GM23248 (cell line): ENCODE measurements at places on chromosomes 4 and X. TPM values are rescaled to one million over a fixed set of nuclear protein-coding genes. Genes with fewer than 3 reads are reported as not detected.

Gene FRG2
- 0.14 TPM in 1 of 2 replicates, not detected in the other for polyA plus RNA-seq

Gene USP26
- not detected in 2 replicates for polyA plus RNA-seq

Gene MAML3
- 0.61 and 0.96 TPM in 2 replicates for polyA plus RNA-seq

Gene SLC38A5
- polyA plus RNA-seq, result 31.5 and 32.4 TPM in 2 replicates

Gene FAM47E
- not detected in 2 replicates for polyA plus RNA-seq

Gene GPRASP3
- polyA plus RNA-seq, result 2.6 and 2.7 TPM in 2 replicates

DNA sequence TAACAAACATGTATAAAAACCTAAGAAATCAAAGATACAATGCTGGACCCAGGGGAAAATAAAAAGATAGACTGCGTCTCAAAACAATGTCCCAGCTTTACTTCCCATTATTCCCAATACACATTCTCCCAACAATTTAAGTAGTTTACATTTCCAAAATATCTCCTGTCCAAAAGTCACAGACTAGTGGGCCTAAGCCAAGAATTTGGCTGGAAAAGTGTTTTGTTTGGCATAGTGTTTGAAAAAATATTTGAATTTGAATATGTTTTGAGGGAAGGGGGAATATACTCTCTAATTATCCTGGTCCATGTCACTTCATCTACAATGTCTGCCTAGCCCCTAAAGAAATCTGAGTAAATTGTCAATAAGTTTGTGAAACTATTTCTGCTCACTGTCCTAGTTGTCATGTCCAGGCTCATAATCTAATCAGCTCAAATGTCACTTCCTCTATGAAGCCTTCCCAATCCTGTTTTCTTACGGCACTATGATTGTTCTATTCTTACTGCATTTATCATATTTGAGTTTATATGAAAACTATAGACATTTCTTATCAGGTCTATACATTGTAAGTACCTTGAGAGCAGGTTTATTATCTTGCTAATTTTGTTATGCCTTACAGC lies 74.4 kb downstream of the SEC24D start:
- H3K27ac ChIP-seq, result no peak overlapping the region
- H3K27me3 ChIP-seq, result no peaks in the 10 kb centered on the region
- DNase-seq, result no peak
- peaks cover 70% of the 10 kb centered on the region for H3K36me3 ChIP-seq
- peaks cover 78% of the 10 kb centered on the region for H3K4me1 ChIP-seq
- H3K4me3 ChIP-seq, result no peak overlapping the region

DNA sequence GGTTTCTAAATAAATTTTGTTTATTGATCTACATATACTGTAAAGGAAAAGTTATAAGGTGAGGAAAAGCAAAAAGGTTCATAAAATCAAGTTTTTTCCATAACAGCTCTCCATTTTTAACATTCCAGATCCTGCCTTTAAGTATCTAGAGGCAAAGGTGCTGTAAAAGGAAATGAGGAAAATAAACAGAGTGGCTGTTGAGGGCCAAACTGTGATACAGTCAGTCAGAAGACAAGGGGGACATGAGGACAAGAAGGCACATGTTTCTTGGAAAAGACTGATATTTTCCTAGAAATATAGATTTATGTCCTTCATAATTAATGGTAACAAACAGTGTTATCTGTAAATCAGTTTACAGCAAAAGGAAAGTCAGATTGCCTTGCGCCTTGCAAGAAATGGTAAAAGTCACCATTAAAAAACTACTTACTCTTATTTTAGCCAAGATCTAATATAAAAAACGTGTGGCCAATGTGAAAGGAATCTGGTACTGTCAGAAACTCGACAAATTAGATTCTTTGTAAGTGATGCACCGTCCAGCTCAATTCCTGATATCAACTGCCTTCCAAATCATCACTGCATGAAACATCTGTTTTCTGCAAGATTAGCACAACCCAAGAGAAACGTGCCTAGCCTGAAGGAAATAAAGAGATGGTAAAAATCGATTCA lies 34.0 kb upstream of the VEGFD start:
- no peaks in the 10 kb centered on the region for H3K36me3 ChIP-seq
- DNase-seq, result peak; percentile 65
- H3K4me3 ChIP-seq, result no peak overlapping the region
- no peaks in the 10 kb centered on the region for H3K27me3 ChIP-seq
- H3K4me1 ChIP-seq, result peaks cover 8% of the 10 kb centered on the region; the same call in 1 of the 2 replicates
- H3K27ac ChIP-seq, result 0 out of 2 replicates have a peak overlapping the region, but pooled peaks have one; percentile 1

DNA sequence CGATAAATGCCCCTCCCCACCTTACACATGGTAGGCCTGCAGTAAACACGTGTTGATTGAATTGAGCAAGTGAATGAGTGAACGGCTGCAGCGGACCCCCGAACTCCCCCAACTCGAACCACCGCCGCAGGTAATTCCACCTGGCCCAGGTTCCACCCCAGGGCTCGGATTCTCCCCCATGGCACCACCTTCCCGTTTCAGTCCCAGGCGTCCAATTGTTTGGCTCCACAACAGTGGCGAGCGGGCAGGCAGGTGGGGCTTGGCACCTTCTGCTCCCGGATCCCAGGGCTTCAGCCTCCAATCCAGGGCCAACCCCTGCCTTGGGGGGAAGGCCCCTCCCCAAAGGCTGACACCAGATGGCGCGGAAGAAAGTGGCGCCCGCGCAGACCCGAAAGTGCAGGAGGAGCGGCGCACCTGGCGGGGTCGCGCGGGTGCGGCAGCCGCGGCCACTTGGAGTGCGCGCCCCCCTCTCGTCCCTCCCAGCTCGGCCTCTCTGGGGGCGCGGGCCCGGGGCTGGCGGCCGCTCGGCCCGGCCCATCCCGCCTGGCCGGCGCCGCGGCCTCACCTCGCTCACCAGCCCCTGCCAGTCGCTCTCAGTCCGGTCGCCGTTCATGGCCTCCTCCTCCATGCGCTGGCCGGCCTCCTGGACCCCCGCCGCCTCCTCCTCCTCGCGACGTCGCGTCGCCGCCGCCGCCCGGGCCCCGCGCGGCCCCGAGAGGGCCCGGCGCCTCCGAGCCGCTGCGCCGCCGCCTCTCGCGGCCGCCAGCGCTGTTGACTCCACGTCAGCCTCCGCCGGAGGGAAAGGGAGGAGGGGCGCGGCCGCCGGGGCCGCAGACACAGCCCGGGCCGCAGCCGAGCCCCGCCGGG lies at the start of gene CCDC149:
CCDC149 (minus strand) TSS at position 791 of the 867 bp plus-strand sequence; CDS start at position 613, 178 bp downstream.
- H3K27me3 ChIP-seq, result no peaks in the 10 kb centered on the region
- peak within 1 kb of the TSS; percentile 54 for H3K27ac ChIP-seq
- no peaks in the 10 kb centered on the region for H3K36me3 ChIP-seq
- peak within 1 kb of the TSS; percentile 79 for H3K4me3 ChIP-seq
- peaks cover 4% of the 10 kb centered on the region; the same call in 1 of the 2 replicates for H3K4me1 ChIP-seq
- DNase-seq, result peak; percentile 89

DNA sequence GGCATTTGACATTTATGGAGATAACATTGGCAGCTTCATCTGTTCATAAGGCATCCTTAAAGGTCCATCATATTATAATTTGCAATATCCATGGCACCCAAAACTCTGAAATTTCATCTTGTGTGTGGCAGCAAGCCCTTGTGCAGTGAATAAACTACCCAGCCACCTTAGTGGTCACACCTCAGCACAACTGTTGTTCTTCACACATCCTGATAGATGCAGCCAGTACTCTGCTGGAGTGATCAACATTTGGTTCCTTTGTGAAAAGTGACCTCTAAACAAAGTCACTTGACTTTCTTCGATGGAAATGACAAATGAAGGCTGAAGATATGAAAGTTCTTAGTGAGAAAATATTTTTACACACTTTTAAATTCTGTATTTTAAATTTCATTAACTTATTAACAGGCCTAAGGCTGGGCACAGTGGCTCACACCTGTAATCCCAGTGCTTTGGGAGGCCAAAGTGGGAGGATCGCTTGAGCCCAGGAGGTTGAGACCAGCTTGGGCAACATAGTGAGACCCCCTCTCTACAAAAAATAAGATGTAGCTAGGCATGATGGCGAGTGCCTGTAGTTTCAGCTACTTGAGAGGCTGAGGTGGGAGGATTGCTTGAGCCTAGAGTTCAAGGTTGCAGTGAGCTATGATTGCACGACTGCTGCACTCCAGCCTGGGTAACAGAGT lies 161.4 kb downstream of the SPRY1 start:
- H3K36me3 ChIP-seq, result no peaks in the 10 kb centered on the region
- no peak overlapping the region for H3K27ac ChIP-seq
- H3K4me1 ChIP-seq, result peaks cover 28% of the 10 kb centered on the region
- no peak overlapping the region for H3K4me3 ChIP-seq
- no peaks in the 10 kb centered on the region for H3K27me3 ChIP-seq

- peak; percentile 79 for DNase-seq
- peaks cover 26% of the 10 kb centered on the region for H3K4me1 ChIP-seq
- no peaks in the 10 kb centered on the region for H3K27me3 ChIP-seq
- no peaks in the 10 kb centered on the region for H3K36me3 ChIP-seq
- H3K4me3 ChIP-seq, result no peak overlapping the region
These were observed 231.5 kb downstream of the MAML3 start for GRCh38 chr4:139922406-139923024.

- no peak for DNase-seq
- no peak overlapping the region for H3K4me3 ChIP-seq
- no peaks in the 10 kb centered on the region for H3K36me3 ChIP-seq
- H3K27me3 ChIP-seq, result no peaks in the 10 kb centered on the region
These were observed 138.9 kb upstream of the ITM2A start for GRCh38 chrX:79506001-79506400.

DNA sequence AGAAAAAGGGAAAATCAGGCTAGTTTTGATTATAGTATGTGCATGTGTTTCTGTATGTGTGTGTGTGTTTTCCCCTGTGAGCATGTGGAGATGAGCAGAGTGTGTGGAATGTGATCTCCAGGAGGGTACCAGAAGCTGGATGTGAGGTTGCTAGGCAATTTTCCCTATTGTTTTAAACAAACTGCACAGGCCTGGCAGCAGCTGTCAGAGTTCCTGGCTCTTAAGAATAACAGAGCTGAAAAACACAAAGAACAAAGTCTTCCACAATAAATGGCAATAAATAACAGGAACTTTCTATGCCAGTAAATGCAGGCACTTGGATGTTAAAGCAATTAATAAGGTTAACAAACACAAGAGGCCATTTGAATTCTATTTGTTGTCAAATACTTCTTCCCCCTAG lies 344.6 kb upstream of the CTSO start:
- H3K4me1 ChIP-seq, result peaks cover 21% of the 10 kb centered on the region
- peak; percentile 92 for DNase-seq
- H3K27me3 ChIP-seq, result no peaks in the 10 kb centered on the region
- H3K36me3 ChIP-seq, result no peaks in the 10 kb centered on the region

DNA sequence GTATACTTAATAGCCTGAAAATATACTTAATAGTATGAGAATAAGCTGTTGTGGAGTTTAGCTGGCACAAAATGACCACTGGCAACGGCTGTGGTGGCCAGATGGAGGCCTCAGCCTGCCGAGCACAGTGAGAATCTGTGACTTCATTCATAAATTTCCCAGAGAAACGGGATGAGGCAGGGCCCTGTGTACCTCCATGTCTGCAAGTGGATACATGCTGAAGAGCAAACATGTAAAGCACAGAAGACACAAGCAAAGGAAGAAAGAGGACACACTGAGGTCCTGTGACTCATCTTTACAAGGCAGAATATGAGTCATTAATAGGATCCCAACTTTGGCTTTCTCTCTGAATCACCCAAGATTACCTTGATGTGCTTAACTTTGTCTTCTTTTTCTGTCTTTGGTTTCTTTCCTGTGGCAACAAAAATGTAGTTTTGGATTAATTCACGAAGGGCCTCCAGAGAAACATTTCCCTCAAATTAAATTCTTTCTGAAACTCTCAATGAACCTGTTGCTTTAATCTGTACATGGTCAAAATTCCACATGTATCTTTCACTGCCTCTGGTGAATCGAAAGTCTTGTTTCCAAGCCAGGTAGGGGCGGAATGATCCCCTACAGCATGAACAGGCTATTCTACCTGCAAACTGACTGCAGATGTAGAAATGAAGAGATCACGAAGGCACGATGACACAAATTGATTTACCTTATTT lies 56.4 kb downstream of the IRF2 start:
- H3K4me1 ChIP-seq, result peaks cover 21% of the 10 kb centered on the region
- no peaks in the 10 kb centered on the region for H3K27me3 ChIP-seq
- no peak overlapping the region for H3K4me3 ChIP-seq

DNA sequence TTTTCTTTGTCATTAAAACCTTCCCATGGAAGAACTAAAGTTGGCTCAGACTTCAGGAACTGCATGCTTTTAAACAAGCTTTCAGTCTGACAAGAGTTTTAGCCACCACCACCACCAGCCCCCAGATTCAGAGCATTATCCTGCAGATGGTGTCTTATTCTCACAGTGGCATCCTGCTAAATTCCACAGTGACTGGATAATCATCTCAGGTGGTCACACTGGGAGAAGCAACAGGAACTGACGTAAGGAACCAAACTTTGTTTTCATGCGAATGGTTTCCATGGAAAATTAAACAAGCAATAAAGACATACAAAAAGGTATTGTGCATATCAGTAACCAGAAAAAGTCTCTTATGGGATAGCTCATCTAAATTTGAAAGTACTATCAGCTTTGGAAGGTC lies 370.7 kb downstream of the FBXW7 start:
- H3K4me1 ChIP-seq, result peaks cover 18% of the 10 kb centered on the region
- H3K27ac ChIP-seq, result no peak overlapping the region
- peak; percentile 30 for DNase-seq
- H3K4me3 ChIP-seq, result no peak overlapping the region
- no peaks in the 10 kb centered on the region for H3K27me3 ChIP-seq
- H3K36me3 ChIP-seq, result no peaks in the 10 kb centered on the region
